ENCODE measurements at places on chromosomes 2 and 18.

DNA sequence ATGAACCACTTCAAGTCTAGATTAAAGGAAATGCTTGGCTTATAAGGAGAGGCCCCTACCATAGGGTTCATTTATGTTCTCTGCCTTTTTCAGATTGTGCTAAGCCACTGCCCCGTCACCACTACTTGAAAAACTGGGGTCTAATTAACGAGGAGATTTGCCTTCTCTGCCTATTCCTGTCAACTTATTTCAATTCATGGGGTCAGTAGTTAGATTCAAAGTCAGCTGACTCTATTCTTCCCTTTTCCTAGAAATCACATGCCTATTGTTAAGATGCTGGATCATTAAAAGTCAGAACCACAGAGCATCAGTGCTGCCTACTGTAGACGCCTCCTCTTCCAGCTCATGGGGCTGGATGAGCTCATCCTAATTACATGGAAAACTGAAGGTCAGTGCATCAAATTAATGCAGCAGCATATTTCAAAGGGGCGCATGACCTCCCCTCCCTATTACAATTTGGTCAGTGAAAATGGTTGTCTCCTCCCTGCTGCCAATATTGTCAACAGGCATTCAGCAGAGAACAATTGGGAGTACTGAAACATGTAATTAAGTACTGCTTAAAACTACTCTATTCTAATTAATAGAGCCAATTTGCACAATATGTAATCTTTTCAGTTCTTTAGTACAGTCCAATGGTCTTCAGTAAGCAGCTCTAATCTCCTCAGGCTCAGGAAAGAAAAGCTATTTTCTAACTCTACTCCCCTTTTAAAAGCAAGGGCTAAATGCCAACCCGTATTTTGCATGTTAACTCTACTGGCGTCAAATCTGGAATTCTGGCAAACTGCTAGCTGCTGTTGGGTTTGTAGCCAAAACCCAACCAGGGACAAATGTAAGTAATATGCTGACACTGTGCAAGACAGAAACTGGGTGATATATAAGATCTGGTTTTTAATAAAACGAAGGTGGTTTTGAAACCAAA is 117.4 kb upstream of the ITGB6 start:
- DNase-seq: no peak

DNA sequence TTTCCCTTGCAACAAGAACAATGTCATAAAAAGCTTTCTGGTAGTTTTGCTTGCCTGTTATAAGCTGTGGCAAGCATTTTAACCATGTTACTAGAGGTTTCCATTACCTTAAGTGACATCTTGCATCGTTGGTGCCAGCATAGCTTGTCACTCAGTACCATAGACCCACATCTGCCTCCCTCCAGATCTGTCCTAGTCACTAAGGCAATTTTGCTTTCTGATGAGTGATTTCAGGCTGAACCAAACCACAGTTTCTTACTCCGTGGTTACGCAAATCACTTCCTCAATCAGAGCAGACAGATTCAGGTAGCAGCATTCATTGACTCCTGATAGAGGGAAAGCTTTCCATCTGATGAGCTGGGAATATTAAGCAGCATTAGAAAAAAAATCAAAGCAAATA is 1057.5 kb upstream of the FAM98A start:
- no peak for DNase-seq

- DNase-seq: no peak
These were observed 65.4 kb downstream of the CCDC85A start for GRCh38 chr2:56248965-56249742.

- peak; percentile 17 for DNase-seq
These were observed 24.9 kb upstream of the BZW1 start for GRCh38 chr2:200786826-200787225.

GRCh38 chr2:84640411-84640810 is 124.1 kb downstream of the DNAH6 start:
- no peak for DNase-seq

DNA sequence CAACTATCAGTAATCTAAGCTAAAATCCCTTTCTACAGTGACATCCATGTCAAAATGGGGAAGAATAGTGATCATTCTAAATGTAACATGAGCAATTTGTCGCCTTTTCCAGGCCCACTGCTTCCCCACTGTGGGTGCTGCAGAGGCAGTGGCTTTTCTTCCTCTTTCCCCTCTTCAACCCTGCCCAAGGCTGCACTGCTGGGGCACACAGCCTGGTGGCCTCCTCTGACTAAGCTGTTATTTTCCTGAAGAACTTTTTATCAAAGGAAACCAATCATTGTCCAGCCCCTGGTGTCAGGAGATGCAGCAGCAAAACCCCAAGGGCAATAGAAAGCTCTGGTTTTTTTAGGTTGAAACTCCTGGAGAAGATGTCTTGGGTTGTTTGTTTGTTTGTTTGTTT is 117.6 kb upstream of the KLF7 start:
- no peak for DNase-seq

DNA sequence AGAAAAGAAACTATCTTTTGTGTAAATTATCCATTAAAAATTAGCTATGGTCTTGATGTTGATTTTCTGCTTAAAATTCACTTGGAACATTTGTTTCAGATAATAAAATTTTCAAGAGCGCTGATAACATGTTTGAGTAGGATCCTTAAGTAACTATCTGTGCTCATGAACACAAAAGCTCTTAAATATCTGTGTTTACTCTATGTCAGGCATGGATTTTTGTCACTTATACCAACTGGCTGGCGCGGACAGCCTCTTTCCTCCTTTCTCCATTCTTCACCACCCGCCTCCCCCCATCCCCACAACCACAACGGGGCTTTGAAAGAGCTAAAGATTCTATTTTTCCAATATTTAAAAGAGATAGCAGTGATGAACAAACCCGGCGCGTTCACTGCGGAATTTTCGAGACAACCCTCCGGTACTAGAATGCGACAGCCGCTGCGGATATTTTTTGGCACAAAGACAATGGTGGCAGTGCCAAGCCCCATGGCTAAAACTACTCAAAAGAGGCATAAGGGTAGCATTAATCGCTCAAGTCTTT is 181.5 kb downstream of the TCF4 start:
- DNase-seq: no peak

DNA sequence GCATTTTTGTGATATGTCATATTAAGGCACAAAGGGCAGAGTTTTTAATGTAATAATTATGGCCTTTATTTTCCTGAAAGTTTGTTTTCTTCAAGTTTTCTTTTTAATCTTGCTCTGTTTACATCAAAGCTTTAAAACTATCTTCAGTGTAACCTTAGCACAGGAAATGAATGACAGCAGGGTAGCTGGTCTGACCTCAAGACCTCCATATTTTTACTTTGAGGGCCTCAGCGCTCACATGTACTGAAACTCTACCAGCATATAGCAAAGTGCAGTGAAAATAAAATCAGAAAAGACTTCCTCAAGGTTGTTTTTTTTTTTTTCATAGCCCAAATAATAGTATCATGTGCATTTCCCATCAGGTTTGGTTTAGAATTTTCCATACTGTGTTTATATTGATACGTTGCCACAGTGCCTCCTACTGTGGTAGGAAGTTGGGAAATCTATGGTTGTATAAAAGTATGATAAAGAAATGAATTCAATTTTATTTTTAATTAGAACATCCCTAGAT is 163.4 kb downstream of the UBE2E3 start:
- no peak for DNase-seq

GRCh38 chr2:12326449-12327190 is 390.1 kb upstream of the TRIB2 start:
- no peak for DNase-seq

GRCh38 chr2:59084326-59084725 is 843.2 kb upstream of the FANCL start:
- DNase-seq: no peak

GRCh38 chr2:169046440-169047151 is 15.5 kb upstream of the ABCB11 start:
- no peak for DNase-seq

DNA sequence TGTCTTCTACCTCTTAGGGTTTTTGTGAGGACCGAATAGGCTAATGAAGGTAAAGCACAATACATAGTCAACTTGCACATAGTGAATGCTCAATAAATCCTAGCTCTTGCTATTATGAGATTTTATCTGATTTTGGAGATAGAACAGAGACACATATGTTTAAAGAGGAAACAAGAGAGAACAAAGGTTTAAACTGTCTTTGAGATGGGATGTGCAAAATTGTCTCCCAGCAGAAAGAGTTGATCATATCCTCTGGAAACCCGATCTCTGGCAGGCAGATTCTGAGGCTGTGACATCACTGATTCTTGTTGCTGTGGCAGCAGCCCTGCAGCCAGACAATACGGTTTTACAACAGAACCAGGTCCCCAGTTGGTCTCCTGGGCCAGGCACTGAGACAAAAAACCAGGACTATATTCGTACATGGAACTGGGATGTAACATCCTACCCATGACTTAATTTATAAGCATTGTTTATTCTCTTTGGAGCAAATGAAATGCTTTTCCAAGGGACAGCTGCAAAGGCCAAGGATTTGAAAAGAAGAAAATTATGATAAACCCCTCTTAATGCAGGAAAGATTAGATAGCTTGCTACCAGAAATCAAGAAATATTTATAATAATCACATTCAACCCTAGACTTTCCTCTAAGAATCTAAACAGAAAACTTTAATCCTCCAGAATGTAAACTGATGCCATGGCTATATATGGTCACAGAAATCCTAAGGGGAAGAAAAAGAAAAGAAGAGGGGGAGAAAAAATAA is 80.2 kb downstream of the SLC8A1 start:
- peak; percentile 15 for DNase-seq

- DNase-seq: no peak
These were observed 55.9 kb upstream of the CREB1 start for GRCh38 chr2:207473931-207474235.

DNA sequence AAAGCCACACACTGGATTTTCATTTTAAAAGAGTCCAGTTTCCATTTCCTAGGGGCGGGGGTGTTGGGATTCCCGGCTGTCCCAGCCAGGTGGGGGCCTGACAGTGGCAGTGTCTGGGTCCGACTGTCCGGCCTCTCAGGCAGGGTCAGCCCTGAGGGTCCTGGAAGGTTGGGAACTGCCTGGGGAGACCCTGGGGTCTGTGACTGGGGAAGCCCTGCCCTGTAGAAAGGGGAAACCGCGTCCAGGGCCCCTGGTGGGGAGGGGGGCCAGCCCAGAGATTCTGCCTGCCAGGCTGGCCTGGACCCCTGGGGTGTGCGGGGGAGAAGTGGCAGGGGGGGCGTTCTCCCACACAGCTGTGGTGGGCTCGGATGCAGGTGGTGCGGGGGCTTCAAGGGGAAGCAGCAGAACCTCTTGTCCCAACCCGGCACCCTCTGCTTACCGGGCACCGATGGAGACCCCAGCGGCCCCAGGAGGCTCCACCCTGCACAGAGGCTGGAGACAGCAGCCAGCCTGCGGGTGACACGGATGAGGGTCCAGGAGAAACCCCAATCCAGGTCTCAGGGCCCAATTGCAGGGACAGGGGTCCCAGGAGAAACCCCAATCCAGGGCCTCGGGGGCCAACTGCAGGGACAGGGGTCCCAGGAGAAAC is 4.9 kb downstream of the RTP5 start:
- no peak for DNase-seq

GRCh38 chr2:238995634-238996033 is 147.7 kb downstream of the TWIST2 start:
- DNase-seq: no peak

GRCh38 chr18:75377926-75378325 is 49.6 kb downstream of the SMIM21 start:
- DNase-seq: no peak
